ENCODE measurements at places on chromosomes 16 and 17.

- DNase-seq, result no peak
Measured at GRCh38 chr16:19330841-19331397, 45.4 kb downstream of the CLEC19A start.

DNA sequence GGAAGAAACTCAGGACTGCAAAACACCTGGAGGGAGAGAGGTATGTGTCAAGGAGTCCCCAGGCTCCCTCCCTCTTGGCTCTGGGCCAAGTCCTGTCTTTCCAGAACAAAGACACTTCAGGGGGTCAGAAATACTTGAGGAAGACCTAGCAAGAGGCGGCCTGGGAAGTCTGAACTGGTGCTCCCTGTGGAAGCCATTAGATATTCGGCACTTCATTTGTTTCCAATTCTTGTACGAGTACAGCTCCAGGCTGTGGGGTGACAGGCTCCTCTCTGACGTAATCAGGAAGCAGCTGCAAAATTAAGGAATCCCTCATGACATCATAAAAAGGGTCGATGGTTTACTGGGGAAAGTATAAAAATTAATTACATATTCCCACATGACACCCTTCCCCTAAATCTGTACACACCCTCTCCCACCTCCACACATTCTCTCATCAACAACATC, 108.7 kb downstream of the SMG6 start:
- peak; percentile 93 for DNase-seq

- no peak for DNase-seq
Measured at GRCh38 chr17:82449131-82449882, 1.2 kb downstream of the CYBC1 start.

- DNase-seq, result no peak
Measured at GRCh38 chr17:29586676-29587469, 2.6 kb downstream of the GIT1 start.

DNA sequence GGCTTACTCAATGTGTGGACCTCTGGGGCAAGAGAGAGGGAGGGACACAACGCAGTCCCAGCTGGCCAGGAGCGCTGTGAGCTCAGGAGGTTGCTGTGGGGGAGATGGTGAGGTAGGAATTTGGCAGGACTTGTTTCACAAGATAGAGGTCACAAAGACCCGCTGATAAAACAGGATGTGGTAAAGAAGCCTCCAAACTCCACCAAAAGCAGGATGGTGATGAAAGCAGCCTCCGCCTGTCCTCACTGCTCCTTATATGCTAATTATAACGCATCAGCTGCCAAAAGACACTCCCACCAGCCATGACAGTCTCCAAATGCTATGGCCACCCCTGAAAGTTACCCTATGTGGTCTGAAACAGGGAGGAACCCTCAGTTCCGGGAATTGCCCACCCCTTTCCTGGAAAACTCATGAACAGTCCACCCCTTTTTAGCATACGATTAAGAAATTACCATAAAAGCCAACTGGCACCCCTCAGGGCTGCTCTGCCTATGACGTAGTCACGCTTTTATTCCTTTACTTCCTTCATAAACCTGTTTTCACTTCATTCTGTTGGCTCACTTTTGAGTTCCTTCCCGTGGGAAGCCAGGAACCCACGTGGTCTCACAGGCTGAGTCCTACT, 5.3 kb upstream of the EIF4A3 start:
- no peak for DNase-seq

DNA sequence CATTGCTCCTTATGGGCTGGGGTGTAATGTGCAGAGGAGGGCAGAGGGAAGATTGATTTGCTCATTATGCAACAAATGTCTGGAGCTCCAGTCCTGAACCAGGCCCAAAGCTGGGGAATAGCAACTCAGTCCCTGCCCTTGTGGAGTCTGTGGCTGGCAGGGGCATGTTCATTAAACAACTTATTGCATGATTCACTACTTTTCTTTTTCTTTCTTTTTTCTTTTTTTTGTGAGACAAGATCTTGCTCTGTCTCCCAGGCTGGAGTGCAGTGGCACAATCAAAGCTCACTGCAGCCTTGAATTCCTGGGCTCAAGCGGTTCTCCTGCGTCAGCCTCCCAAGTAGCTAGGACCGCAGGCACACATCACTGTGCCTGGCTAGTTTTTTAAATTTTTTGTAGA, 23.1 kb downstream of the MSI2 start:
- DNase-seq, result no peak

DNA sequence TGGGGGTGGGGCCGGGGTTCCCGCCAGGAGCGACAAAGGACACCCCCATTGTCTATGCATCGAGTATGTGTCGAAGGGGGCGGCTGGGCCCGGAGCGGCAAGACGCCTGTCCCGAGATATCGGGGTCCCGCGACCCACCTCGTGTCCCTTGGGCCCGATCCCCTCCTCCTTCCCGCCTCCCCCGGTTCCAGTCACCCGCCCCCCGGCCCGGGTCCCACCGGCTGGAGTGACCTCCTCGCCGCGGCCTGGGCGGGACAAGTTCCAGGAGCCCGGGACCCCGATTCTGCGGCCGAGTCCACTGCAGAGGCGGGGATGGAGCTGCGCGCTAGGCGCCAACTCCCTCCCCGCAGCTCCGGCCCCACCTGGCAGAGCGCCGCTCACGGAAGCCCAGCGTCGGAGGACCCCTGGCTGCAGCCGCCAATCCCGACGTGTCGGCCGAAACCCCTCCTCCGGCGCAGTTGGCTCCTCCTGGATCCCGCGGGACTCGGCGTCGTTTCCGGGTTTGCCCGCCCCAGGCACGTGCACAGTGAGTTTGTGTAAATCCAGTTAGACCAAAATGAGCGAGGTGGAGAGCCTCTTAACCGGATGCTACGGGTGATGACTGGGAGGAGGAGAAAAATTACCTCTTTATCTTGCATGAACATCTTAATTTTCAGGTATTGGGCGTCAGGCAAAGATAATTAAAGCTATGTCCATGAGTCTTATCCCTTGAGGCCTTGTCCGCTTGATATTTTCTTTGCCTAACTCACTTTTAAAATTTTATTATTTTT, at the start of gene NMRAL1:
TSS of gene NMRAL1 (minus strand) at position 434 of the 770 bp plus-strand sequence. CDS start 493 bp downstream, outside the sequence.
- peak; percentile 79 for DNase-seq

DNA sequence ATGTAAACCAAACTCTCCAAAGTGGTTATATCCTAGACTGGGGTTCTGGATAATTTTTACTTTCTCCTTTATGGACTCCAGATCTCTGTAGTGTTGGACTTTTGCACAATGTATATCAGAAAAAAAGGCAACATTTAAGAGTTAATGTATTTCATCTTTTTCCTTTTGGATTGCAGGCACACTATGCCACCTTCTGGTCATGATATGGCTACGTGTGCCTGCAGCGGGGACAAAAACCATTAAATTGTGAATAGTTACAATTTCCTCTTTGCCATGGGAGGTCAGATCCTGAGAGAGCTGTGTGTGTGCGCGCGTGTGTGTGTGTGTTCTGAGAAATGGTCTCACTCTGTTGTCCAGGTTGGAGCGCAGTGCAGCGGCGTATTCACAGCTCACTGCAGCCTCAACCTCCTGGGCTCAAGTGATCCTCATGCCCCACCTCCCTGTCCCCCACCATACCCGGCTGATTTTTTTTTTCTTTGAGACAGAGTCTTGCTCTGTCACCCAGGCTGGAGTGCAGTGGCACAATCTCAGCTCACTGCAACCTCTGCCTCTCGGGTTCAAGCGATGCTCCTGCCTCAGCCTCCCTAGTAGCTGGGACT, 4.3 kb upstream of the SGF29 start:
- no peak for DNase-seq

DNA sequence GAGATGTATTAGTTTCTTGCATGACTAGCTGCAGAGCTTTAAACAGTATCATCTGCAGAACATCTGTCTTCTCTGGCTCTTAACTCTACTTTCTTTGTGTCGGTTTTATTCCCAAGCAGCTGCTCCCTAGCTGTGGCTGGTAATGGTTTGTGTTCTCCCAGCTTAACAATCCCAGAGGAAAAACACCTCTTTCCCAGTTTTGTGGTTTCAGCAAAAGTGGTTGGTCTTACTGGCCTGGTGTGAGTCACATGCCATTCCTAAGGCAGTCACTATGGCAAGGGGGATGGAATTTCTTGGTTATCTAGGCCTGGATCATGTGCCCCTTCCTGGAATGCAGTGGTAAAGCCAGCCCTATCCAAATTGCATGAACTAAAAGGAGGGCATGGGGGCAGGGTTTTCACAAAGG, 27.5 kb downstream of the OMG start:
- DNase-seq, result peak; percentile 65

DNA sequence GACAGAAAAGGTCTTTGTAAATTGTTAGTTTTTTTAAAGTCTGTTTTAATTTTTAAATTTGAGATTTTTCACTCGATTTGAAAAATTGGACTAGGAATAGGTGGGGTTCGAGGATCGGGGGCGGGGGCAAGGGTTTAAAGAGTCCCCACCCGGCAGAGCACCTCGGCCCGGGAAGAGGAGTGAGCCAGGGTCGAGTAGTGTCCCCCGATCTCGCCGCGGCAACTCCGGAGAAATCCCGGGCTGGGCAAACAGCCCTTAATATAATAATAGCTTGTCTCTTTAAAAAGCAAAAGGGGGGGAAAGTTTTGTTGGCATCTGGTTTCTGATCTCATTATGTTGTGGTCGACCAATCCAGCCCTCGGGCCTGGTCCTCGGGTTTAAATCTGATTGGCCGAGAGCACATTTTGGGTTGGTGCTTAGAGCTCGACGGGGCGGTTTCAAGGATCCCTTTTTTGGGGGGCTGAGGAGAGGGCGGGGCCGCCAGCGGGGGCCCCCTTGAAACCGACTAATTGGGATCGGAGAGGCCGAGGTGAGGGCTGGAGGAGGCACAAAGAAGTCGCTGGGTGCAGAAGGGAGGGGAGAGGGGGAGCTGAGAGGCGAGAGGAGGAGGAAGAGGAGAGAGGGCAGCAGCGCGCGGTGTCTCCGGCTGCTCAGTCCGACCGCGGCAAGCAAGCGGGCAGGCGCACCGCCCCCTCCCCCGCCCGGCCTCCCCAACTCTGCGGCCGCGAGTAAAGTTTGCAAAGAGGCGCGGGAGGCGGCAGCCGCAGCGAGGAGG, at the start of gene FZD2:
TSS of gene FZD2 (plus strand) at position 653 of the 775 bp plus-strand sequence. CDS start 205 bp downstream, outside the sequence.
- peak; percentile 92 for DNase-seq

DNA sequence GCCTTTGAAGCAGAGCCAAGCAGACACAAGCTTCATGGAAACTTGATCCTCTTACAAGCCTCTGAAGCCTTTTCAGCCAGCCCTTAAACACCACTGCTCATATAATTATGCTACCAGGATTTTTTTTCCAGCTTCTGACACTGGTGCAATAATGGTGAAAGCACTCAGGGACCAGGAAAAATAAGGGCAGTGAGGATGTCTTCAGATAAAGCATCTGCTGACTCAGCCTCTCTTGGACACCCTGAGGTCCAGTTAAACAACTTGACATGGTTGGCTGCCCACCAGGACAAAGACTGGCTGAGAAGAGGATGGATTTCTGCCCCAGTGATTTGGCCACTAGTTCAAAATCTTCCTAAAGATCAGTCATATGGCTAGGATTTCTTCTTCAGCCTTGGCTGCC, 124.2 kb upstream of the N4BP1 start:
- DNase-seq, result no peak

DNA sequence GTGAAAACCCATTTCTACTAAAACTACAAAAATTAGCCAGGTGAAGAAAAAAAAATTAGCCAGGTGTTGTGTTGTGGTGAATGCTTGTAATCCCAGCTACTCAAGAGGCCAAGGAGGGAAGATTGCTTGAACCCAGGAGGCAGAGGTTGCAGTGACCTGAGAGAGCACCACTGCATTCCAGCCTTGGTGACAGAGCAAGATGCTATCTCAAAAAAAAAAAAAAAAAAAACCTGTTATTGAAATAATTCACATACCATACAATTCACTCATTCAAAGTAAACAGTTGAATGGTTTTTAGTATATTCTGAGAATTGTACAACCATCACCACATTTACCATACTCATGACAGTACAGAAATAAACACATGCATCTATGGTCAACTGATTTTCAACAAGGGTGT, 31.0 kb downstream of the ZNRF1 start:
- no peak for DNase-seq

- no peak for DNase-seq
Measured at GRCh38 chr17:53016085-53016484, 806.6 kb upstream of the KIF2B start.

GRCh38 chr16:87780385-87780989, 14.7 kb upstream of the KLHDC4 start:
- no peak for DNase-seq

DNA sequence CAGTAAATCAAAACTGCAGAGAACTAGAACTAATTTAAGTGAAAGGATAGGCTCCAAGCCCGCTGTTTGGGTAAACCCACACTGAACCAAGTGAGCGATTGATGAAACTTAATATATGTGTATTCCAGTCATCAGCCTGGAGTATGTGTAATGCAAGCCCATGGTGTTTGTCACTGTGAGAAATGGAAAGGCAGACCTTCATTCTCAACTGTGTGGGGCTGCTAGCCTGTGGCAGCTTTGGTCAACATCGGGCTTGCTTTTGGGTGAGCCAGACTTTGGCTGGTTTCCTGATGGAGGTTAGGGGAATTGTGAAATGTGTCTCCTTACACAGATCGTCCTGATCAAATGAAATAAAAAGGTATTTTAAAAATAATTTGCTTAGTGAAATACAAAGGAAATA, 279.9 kb downstream of the IRX3 start:
- DNase-seq, result no peak

DNA sequence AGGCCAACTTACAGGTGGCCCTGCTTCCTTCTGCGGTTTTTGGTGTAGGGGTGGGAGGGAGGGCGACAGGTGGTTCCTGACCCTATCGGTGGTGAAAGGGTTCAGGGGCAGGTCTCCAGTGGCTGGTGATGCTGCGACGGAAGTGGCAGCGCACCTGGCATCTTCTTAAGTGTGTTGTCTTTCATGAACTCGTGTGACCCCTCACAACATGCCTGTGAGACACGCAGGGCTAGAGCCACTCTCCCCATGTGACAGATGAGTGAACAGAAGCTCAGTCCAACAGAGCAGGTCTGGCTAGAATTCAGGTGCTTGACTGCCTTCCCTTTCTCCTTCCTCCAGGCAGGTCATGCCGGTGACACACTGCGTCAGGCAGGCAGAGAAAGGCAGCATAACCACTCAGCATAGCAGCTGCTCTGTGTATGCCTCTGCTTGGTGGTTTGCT, 8.0 kb downstream of the TNFAIP1 start:
- DNase-seq, result no peak

DNA sequence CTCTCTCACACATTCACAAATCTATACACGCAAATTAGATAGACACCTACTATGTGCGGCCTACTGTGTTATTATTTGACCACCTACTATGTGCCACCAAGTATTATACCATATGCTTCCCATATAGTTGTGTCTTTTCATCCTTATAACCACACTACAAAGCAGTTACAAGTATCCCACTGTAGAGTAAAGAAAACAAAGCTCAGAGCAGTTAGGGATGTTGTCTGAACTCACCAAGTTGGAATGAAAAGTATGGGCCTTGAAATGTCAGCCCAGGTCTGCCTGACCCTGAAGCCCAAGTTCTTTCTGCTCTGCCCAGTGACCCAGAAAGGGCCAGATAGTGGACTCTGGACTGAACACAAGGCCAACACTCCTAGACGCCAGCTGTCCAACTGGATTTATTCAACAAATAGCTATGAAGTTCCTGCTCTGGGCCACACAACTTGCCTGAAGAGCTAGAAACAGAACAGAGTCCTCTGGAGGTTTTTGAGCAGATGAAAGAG, 8.5 kb downstream of the KRT37 start:
- no peak for DNase-seq

GRCh38 chr17:350706-351448, 1.7 kb downstream of the RPH3AL start:
- DNase-seq, result no peak

- DNase-seq, result no peak
Measured at GRCh38 chr16:1055557-1055924, 17.0 kb upstream of the SSTR5 start.

All from iPS DF 19.7 (cell line).